ENCODE measurements at places on chromosomes 2 and 18.
A peak's percentile ranks its signal among the peaks of the same experiment; 100 is the strongest.

DNA sequence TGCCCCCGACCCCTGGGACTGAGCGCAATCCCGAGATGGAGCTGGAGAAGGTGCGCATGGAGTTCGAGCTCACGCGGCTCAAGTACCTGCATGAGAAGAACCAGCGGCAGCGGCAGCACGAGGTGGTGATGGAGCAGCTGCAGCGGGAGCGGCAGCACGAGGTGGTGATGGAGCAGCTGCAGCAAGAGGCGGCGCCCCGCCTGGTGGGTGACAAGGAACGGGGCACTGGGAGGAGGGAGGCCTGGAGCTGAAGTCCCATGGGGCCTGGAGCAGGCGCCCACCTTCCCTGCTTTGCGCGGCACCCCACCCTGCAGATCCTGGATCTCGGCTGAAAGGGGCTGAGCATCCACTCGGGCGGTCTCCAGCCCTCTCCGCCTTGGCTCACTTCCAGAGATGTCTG, 1.2 kb downstream of the TMEM247 start:
- no peak for DNase-seq

DNA sequence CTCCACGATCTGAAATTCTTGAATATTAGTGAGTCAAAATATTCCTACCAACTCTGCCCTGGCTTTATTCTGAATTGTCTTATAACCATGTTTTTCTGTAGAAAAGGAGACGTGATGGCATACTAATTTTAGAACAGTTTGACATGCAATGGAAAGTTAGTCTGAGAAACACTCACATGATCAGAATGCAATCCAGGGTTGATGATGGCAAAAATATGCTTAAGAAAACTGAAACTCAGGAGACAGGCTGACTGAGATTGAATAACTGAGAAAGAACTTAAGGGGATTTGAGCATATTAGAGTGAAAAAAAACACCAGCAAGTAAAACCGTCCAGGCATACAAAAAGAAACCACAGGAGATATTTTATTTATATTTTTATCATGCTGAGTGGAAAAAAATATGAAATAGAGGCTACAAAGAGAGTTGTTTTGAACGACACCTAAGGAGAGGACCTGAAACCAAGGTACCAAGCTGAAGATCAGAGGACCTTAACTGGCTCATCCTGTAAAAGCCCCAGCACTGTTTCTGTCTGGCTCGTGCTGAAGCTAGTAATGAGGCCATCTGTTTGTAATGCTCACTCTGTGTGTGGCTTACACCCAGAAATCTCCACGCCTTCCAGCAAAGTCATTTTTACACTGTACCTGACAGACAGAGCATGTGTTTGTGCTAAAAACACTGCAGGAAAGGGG, 437.2 kb upstream of the PKDCC start:
- DNase-seq, result no peak

GRCh38 chr2:236653863-236654262, 84.2 kb downstream of the ACKR3 start:
- no peak for DNase-seq

- DNase-seq, result peak; percentile 83
Measured at GRCh38 chr2:72887032-72887739, at the start of gene SPR. TSS of gene SPR (plus strand) at chr2:72887408. CDS start at chr2:72887433, 25 bp downstream.

DNA sequence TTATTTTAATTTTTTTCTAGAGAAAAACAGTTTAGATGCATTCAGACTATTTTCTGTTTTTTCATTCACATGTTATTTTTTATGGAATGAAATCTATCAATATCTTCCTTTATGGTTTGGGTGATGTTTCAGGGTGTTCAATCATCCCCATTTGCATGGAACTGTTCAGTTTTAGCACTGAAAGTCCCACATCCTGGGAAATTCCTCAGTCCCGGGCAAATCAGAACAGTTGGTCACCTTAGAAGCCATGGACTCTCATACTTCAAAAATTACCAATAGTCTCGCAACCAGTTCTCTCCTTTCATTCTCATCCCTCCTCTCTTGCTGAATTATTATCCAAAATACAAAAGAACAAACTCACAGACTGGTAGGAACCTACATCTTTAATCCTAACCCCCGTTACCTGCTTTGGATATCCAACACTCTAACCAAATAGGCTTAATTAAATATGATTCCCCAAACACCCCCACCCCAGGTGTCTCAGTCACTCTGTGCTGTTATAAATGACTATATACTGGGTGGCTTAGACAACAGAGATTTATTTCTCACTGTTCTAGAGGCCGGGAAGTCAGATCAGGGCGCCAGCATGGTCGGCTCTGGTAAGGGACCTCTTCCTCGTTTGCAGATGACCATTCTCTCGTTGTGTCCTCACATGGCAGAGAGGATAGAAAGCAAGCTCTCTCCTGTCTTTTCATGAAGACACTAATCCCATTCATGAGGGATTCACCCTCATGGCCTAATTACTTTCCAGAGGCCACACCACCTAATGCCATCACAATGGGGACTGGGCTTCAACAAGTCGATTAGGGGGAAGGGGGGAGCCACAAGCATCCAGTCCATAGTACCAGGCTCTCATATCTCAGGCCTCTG, 57.7 kb upstream of the SLC1A4 start:
- no peak for DNase-seq

DNA sequence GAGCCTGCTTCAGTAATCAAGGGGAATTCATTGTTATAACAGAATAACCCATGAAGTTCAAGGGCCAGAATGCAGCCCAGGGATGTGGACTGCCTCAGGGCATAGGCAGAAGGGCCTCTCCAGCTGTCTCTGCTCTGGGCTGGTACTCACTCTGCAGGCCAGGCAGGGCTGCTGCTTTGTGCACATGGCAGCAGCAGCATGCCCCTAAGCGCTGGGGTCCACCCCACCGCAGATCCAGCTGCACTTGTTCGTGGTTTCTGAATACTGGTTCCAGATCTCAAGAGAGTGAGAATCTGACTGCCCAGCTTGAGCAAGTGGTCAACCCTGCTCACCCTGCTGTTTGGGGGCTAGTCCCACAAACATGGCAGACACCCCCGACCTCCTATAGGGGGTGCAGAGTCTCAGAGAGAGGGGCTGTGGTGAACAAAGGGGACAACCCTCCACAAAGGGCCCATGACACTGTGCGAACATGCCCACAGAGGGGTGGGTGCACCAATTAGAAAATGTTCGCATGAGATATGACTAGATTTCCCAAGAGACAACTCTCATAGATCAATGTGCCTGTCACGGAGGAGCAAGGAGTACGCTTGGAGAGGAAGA, 87.3 kb downstream of the ACTR3 start:
- DNase-seq, result no peak

DNA sequence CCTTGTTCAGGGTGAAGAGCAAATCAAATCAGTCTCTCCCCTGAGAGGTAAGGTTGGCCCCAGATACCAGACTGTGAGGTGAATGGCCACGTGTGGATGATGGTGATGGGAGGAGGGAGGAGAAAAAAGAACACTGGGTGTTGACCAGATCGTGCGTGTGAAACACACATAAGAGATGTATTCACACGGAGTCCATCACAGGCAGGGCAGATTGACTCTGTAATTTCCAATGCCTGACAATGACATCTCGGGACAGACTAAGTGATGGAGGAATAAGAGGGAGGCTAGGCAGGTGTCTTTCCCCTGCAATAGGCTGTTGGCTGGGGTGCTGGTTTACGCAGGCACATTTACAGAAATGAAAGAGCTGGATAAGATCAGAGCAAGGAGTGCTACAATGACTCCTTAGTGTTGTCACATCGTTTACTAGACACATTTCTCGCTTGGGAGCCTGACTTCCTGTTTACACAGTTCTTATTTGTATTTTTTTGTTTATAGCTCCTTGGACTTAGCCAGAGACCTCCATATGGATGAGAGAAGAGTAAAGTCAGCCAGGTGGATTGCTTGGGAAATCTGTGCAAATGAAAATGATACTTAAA, 43.1 kb downstream of the CPO start:
- DNase-seq, result no peak

DNA sequence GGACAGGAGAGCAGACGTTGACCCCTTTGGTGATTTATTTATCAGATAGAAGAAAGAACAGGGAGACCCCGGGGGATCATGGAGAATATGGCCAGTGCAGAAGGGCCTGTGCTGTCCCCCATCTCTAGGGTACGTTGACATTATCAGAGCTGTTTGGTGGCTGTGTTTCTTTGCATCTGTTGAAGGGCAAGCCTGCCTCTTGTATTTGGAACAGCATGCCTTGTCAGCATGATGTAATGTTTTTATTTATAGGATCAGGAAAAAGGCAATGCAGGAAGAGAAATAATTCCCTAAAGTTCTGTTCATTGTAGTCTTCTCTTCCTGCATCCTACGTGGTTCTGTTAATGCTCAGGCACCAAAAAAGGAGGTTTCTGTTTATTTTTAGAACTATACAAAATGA, 49.8 kb upstream of the CABYR start:
- DNase-seq, result no peak

DNA sequence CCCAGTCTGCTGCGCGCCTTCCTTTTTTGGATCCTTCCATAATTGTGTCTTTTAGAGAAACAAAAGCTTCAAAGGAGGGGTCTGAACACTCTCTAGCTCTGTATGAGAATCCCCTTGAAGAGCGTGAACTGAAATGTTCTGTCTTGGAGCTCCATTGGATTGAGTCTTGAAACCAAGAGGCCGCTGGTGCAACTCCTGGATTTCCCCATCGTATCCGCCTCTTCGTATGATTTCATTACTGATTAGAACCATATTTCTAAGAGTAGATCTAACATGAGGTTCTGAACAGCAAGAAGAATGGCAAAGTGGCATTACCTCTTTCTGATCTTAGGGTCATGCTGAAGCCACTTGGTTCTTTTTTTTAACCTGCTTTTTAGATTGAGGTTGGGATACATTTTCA, 31.4 kb upstream of the NRP2 start:
- no peak for DNase-seq

- no peak for DNase-seq
Measured at GRCh38 chr2:207437524-207438143, 92.1 kb upstream of the CREB1 start.

- no peak for DNase-seq
Measured at GRCh38 chr2:171924170-171924942, 2.1 kb downstream of the HAT1 start.

DNA sequence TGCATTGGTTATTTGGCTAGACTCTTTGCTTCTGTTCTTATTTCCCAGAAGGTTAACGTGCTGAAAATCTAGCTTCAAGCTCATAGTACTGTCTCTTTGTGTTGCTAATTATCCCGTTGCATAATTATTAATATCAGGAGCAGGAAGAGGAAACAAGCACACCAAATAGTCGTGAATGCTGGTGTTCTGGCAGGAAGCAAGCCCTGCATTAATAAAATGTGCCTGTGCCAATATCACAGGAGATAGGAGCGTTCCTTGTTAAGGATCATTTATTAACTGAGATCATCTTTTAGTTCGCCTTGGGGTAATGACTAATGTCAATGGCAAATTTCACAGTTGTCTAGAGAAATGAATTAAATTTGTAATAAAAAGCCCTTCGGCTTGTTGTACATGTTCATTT, 893.0 kb upstream of the POU3F3 start:
- DNase-seq, result no peak

DNA sequence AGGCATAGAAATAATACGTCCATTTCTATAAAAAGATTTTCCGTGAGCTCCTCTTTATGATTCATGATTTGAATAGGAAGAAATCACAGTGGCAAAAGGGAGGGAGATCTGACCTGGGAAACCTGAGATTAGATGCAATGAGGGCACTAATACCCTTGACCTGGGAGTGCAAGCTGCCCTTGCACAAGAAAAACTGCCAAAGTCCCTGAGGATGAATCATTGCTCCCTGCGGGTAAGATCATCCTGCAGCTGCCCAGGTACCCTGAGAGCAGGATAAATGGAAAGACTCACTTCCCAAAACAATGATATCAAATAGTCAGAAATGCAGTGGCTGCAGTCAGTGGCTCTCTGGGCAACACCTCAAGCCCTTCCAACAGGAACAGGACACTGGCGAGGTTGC, 11.6 kb downstream of the FHL2 start:
- DNase-seq, result no peak

DNA sequence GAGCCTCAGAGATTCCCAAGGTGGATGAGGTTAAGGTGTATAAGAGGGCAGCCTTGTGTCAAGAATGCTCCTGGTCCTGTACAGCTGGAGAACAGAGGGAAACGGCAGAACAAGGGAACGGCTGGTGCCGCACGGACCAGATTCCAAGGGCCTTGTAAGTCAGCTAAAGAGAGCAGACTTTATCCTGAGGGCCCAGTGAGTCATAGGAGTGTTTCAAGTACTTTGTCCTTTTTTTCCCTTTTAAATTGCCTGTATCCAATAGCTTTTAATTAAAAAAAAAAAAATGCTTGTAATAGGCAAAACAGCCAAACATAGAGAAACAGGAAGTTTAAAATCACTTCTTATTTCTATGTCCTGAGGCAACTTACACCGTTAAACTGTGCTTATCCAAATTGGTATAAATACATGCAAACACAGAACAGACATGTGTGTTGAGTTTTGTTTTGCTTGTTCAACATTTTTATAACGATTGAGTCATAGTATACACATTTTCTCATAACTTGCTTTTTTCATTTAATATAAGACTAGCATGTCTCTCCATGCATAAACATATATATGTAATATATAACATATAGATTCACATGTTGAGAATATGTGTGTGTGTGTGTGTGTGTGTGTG, 42.1 kb upstream of the EVA1A start:
- DNase-seq, result no peak

DNA sequence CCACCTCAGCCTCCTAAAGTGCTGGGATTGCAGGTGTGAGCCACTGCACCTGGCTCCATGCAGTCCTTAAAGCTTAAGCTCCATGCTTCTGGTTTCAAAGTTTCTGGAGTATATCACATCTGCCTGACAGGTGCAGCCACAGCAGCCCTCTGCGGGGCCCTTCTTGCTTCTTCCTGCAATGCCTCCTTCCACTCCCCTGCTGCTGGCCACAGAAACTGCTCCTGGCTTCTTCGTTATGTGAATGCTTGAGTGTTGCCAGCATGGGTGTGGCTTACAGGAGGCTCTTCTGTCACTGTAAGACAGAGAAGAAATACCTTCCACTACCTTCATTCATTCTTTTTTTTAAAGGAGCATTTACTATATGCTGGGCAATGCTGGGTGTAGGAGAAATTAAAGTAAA, 10.1 kb upstream of the CCBE1 start:
- DNase-seq, result no peak

DNA sequence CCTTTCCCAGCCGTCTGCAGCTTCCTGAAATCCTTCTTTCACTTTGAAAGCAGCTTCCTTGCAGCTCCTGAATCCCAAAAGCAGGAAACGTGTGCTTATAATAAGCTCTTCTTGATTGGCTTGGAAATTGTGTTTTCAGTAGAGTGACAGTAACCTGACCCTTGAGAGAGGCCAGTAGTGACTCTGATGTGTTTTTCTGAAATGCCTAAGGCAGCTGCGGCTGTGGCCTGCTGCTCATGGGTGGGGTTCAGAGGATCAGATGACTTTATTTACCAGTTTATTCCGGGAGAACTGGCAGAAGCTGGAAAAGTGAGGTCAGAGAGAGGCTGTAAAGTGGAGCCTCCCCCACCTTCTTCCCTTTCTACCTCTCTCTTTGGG, 31.9 kb upstream of the RPIA start:
- DNase-seq, result no peak

GRCh38 chr18:2108591-2108990, 462.7 kb downstream of the METTL4 start:
- DNase-seq, result no peak

GRCh38 chr2:72940786-72941185, 23.5 kb downstream of the EMX1 start:
- DNase-seq, result no peak
